ENCODE measurements at places on chromosomes 12 and 14.

GRCh38 chr12:113482334-113482733 lies 10.7 kb upstream of the LHX5 start:
- DNase-seq, result no peak

GRCh38 chr12:88230271-88230670 lies 88.2 kb downstream of the TMTC3 start:
- no peak for DNase-seq

DNA sequence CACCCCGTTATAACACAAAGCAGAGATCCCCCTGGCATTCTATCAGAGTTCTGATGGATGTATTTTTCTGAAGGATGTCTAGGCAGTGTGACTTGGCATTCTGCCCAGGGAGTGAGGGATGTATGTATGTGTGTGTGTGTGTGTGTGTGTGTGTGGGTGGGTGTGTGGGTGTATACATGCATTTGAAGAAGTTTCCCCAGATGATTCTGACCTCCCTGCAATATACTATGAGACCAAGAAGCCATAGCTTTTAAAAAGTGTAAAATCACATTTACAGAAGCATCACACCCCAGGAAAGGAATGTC lies 59.7 kb upstream of the NAP1L1 start:
- DNase-seq, result peak; percentile 43

- DNase-seq, result no peak
Observed at GRCh38 chr12:132007041-132007440, 57.3 kb downstream of the EP400 start.

DNA sequence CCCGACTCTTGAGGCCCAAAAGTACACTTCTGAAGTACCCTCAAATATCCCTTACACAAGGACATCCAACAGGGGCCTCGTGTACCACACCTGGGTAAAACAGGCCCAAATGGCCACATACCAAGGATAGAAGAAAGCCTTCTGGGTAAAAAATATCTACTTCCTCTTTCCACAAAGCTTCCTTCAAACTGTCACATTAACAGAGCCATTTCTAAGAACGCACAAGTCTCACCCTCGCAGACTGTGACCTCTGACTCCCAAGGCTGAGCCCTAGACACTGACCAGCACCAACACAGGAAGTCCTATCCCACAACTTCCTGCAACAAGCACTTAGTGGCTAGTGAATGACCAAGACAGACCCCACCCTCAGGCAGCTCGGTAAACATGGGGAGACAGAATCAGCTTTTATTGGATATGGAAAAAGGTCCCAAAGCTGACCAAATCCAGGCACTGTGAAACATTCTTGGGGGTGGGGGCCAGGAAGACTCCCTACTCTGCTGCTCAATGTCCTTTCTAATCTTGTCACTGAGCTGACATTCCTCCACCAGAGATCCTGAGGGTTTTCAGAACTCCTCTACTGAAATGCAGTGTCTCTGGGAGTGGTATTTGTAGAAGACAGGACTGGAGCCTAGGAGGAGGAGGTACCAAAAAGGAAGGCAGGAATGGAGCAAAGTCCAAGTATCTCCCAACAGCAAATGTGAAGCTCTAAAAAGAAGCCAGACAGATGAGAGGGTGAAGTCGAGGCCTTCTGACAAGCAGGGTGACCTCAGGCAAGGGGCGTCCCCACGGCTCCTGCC lies 15.9 kb downstream of the KCTD10 start:
- DNase-seq, result no peak

GRCh38 chr12:66441905-66442559 lies 139.7 kb downstream of the HELB start:
- no peak for DNase-seq

Data from central memory CD4-positive, alpha-beta T cell (primary cell).